ENCODE measurements at places on chromosomes 2 and 18.

DNA sequence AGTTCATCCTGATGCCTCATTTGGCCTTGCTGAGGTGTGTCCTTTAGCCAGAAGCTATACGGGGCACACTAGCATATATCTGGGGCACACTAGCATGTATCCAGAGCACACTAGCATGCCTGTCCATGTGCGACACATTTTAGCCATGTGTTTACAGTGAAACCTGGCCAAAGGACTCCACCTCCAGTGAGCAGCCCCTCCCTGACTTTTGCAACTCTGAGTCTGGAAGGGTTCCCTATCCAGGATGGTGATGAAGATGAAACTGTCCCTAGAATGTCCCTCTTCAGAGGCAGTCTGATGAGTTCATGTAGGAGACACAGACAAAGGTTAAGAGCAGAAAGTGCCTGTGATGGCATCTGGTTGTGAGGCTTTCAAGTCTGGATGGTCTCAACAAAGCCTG lies 61.4 kb upstream of the LGALSL start:
- no peak for DNase-seq

GRCh38 chr2:219662566-219662965 lies 35.1 kb downstream of the SLC4A3 start:
- no peak for DNase-seq

DNA sequence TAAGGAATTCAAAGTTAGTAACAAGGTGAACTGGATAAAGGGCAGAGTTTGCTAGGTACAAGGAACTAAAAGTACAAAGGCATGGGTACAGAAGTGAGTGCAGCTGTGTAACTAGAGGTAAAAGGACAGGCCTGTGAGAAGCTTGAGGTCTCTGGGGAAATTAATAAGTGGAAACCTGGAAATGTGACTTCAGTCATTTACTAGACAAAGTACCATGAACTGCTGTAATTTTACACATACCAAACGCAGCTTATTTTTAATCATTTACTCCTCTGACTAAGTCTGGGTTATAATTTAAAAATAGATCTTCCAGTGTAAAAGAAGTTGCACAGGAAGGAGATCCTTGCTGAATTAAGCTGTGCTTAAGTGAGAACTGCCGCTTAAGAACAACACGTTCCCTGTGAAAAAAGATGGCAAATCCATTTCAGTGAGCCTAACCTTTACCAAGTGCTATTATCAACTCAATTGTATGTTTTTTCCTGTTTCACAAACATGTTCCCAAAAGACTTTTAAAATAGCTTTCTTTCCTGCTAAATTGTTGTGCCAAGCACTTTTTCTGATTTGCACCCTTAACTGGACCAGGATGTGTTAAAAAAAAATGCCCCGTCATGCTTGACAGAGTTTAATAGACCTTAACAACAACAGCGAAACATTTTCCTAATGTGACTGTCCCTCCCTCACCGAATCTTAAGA lies 44.3 kb downstream of the CALCRL start:
- DNase-seq: no peak

- no peak for DNase-seq
Observed at GRCh38 chr2:8447610-8448221, 234.1 kb upstream of the ID2 start.

GRCh38 chr2:82395531-82395930 lies 2063.5 kb downstream of the SUCLG1 start:
- DNase-seq: no peak

DNA sequence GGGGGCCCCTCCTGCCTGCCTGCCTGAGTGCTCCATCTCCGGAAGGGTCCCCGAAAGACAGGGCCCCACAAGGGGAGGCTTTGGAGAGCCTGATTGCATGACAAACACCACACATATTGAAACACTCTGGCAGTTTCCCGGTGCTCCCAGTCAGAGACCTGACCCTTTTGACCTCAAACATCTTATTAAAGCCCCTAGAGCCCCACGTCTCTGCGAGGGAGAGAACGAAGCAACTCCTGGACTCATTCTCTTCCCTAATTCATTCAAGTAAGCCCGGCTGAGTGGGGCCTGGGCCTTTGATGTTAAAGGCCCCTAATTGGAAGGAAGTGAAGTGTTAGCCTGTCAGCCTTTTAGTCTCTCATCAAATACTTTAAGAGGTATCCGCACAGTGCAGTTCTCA lies 335.6 kb downstream of the CYRIA start:
- no peak for DNase-seq

GRCh38 chr18:916562-916961 lies 11.9 kb downstream of the ADCYAP1 start:
- no peak for DNase-seq

GRCh38 chr2:235224410-235224809 lies 269.4 kb upstream of the AGAP1 start:
- DNase-seq: no peak

GRCh38 chr2:25445464-25445863 lies 103.7 kb upstream of the DNMT3A start:
- DNase-seq: no peak

- no peak for DNase-seq
Observed at GRCh38 chr18:42745931-42746330, 369.6 kb downstream of the RIT2 start.

- no peak for DNase-seq
Observed at GRCh38 chr2:42922790-42923579, 130.6 kb upstream of the HAAO start.

GRCh38 chr2:171319164-171319810 lies 114.5 kb downstream of the METTL8 start:
- peak; percentile 62 for DNase-seq

GRCh38 chr2:54196646-54197045 lies 59.4 kb downstream of the TSPYL6 start:
- DNase-seq: no peak

DNA sequence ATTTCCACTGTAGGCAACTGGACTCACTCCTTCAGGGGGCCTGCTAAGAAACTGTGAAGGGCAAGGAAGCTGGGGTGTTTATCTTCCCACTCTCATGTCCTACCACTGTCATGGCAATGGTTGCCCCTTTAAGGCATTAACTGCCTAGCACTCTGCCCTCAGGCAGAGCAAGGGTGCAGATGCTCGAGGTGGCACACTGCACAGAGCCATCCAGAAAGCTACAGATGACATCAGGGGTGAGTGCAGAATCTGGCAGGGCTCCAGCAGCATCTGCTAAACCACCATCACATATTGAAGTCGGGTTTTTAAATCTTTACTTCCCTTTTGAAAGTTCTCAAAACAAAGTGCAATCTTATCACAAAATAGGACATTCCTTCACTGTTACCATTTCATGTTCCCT lies 75.4 kb downstream of the RAPGEF4 start:
- no peak for DNase-seq

All from CD4-positive, alpha-beta T cell treated with Interleukin-17A for 1 hour (primary cell).